ENCODE measurements at places on chromosomes 12 and 14.

DNA sequence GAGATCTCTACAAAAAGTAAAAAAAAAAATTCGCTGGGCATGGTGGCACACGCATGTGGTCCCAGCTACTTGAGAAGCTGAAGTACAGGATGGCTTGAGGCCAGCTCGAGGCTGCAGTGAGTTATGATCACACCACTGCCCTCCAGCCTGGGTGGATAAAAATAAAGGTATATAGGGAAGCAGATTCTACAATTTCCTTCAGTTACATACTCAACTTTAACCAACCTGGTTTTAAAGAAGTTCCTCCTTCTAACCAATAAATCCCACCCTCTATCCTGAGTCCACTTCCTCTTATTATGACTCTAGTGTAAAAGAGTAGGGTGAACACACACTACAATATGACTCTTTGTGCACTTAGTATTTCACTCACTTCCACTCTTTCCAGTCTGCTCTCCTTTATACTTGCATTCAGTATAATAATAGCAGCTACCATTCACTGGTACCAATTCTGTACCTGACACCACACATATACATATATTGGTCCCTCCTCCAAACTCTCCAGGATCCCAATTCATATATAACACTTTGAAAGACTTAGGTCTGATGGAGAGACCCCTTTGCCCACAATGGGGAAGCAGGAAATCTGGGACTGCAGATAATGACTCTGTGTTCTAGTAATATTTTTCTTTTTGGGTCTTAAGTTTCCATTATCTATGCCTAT, 2.3 kb downstream of the ARF3 start:
- DNase-seq: no peak

- no peak for DNase-seq
These were observed 675 bp downstream of the NEDD8 start for GRCh38 chr14:24231263-24232120.

- DNase-seq: no peak
These were observed 67.4 kb downstream of the PHLDA1 start for GRCh38 chr12:75964150-75964549.

- DNase-seq: no peak
These were observed 71.7 kb upstream of the RAP1B start for GRCh38 chr12:68538726-68539614.

DNA sequence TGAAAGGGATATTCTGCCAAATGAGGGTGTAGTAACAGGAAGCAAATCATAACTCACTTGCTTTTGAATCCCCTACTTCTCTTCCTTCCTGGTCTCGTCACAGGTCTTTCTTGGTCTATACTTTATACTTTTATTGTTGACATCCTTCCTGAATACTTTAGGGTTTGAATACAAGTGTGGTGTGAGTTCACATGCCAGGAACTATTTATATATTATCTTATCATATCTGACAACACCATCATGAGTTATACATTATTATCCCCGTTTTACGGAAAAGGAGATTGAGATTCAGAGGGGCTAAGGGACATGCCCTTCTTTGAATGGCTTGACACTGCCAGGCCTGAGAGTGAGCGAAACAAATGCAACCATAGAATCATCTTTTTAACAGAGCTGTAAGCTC, 33.0 kb upstream of the TSPAN8 start:
- DNase-seq: no peak
